Activated CD4-positive, alpha-beta T cell treated with anti-CD3 and anti-CD28 coated beads, Interleukin-2, amount 50 U/mL, for 4 hours (primary cell): ENCODE measurements at places on chromosomes 3 and 15.

GRCh38 chr15:73375755-73376305 is 7.1 kb upstream of the HCN4 start:
- DNase-seq, result no peak

DNA sequence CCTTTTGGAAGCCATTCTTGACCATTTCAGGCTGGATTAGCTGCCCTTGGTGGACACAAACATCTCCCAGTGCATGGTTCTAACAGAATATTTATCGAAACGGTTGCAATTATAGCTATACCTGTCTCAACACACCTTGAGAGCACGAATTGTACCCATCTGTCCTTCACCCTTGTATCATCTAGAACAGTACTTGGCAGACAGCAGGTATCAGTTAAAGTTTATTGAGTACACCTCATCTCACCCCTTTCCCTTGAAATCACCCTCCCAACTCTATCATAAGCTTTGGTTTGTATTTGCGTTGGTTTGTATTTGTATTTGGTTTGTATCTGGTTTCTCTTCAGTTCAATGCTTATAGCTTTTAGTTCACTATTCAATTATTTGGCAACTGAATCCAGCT is 12.4 kb downstream of the TSPAN3 start:
- DNase-seq, result no peak

DNA sequence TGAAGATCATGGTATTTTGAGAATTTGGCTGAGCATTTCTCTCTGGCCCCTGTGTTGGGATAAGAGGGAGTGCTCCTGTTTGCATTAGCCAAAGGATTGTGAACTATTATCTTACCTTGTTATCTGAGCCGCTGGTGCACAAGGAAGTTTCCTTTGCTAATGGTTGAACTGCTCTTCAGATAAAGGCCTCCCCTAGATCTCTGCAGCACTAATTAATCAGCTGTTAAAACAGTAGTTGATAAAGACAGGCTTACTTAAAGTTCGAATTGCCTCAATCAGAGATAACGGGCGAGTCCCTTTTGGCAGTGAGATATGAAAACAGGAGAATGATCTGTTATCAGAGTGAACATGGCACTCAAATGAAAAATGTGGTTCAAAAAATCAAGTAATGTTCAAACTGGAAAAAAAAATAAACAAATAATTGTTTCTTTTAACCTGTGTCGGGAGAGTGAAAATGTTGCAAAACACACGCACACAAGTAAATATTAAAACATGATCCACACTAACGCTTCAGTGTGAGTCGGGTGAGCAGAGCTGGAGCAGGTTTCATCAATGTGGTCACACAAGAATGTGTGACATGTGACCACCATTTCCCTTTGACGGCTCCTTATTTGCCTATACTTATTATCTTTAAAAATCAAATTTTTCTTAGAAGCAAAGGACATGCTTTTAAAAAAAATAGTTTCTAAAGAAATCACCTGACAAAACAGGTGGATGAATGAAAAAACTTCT is 469.1 kb downstream of the SOX2 start:
- no peak for DNase-seq

GRCh38 chr15:80599359-80599758 is 95.8 kb upstream of the ABHD17C start:
- DNase-seq, result no peak

GRCh38 chr15:73227433-73228056 is 141.2 kb downstream of the HCN4 start:
- no peak for DNase-seq

GRCh38 chr3:32420126-32421038 is 28.7 kb downstream of the CMTM7 start:
- DNase-seq, result no peak

DNA sequence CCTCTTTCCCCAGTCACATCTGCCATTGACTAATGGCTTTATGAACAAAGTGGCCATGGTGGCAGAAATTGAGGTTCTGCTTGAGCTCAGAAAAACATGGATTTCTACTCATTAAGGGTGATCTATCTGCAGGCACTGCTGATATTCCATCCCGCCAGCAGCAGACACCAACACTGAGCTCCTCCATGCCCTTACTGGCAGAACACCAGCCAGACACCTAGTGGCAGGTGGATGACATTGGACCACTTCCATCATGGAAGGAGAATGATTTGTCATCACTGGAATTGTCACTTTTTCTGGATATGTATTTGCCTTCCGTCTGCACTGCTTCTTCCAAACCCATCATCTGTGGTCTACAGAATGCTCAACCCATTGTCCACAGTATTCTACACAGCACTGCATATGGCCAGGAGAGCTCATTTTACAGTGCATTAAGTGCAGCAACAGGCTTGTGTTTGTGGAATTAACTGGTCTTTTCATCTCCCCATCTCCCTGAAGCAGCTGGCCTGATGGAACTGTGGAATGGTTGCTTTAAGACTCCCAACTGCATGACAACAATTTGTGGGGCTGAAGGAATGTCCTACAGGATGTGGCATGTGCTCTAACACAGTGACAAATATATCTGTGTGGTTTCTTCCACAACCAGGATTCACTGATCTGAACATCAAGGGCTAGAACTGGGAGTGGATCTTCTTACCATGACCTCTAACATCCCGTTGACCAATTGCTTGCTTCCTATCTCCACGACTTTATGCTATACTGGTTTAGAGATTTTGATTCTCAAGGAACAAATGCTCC is 103.4 kb downstream of the WNT7A start:
- no peak for DNase-seq

DNA sequence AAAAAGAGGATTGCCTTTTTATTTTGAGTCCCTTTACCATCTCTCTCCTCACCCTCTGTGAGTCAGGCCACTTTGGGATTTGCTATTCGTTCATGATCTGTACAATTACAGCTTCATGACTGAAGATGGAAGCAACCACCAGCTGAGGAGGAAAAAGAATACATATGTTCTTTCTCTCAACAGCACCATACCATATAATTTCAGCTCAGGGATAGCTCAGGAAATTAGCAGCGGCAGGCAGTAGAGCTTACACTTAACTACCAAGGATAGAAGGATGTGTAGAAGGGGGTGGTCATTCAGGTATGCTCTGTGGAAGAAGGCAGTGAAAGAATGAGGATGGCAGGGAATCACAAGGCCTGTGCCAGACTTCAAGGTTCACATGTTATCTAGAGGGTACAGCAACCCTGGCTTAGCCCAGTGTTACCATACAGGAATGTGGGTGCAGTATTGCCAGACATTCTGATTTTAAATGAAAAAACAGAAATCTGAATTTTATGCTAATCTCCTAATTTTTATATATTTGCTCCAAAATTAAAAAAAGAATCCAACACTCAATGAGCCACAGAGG is 17.9 kb downstream of the PLS1 start:
- no peak for DNase-seq

- DNase-seq, result no peak
Observed at GRCh38 chr3:185029086-185029485, 123.8 kb downstream of the C3orf70 start.

DNA sequence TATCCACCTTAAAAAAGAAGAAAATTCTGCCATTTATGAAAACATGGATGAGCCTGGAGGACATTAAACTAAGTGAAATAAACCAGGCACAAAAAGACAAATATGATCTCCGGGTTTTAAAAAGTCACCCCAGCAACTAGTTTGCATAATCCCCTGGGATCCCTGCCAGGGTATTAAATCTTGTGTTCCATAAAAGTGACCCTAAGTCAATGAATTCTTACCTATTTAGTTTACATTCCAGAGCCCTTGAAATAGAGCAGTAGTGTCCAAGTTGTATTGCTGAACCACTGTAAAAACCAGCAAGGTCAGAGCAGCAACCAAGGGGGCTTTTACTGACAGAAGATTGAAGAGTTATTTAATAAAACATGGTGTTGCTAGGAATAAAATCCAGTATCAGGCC is 716.8 kb upstream of the BCHE start:
- DNase-seq, result no peak

DNA sequence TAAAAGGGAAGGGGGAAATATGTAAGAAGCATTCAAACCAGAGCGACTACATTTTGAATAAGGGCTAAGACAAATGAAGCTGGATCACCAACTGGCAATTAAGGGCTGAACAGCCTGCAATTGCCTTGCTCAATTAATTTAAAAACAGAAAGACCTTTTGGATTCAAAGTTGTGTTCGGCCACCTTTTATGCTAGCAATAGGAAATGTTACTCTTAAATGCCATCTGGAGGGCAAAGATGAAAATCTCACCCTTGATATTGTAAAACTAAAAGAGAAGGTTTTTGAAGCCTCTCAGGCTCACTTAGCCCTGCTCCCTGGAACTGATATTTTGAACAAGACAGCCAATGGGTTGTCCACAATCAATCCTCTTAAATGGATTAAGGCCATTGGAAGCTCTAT is 44.2 kb downstream of the ACAD9 start:
- no peak for DNase-seq

GRCh38 chr3:16286161-16286560 is 21.1 kb downstream of the OXNAD1 start:
- peak; percentile 65 for DNase-seq
